ENCODE measurements at places on chromosomes 1 and 21.

GRCh38 chr1:165169028-165169427 is 187.5 kb downstream of the LMX1A start:
- DNase-seq = no peak

DNA sequence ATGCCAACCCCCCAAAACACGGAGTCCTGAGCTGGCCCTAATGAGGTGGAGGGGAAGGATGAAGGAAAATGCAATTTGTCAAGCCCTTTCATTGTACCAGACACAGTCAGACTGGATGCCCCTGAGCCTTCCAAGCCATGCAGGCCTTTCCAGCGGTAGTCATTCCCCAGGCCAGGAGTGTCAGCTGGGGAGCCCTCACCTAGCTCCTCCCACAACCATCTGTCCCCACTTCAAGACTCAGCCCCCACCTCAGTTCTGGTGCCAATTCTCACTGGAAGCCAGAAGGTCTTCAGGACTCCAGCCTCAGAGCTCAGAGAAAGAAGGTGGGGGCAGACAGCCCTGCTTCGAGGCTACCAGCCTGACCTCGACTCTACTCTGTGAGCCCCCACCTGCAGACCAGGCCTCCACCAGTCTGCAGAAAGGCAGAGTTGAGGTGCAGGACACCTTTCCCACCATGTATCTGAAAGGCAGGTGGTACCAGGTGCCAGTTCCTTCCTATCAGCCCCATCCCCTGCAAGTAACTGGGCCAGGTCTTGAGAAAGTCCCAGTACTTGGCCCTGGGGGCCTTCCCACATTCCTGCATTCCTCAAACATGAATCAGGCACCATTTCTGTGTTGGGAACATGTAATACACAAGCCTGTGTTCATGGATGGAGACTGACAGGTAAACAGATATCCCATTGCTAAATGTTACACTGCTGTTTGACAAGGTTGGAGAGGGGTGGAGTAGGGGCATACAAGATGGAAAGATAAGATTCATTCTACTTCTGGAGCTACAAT is 180.6 kb upstream of the EDN2 start:
- peak; percentile 46 for DNase-seq

GRCh38 chr21:35026153-35026500 is 23.0 kb downstream of the RUNX1 start:
- no peak for DNase-seq

- DNase-seq = no peak
These were observed 39.7 kb downstream of the DDX20 start for GRCh38 chr1:111795401-111795800.

GRCh38 chr1:16266411-16267118 is 29.6 kb upstream of the CPLANE2 start:
- DNase-seq = no peak

DNA sequence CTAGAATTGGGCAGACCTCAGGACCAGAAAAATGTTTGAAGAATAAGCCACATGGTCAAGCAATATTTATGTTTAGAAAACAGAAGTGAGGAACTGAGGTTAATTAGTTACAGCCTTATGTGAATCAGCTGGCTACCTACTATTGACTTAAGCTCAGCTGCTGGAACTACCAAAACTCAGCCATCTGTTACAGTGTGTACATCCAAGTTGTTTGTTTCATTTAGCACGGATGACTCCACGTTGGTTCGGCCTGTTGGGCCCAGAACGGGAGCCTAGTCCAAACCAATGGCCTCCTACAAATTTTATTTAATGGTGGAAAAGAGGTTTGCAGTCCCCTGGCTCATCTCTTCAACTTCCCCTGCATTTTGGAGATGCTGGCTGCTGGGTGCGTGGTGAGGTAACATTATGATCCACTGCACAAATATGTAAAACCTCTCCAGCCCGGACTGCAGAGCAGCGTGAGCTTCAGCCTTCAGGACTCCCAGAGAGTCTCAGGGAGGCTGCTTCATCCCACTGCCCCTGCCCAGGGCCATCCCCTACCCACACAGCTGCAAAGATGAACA is 143.4 kb downstream of the ZZZ3 start:
- peak; percentile 75 for DNase-seq

DNA sequence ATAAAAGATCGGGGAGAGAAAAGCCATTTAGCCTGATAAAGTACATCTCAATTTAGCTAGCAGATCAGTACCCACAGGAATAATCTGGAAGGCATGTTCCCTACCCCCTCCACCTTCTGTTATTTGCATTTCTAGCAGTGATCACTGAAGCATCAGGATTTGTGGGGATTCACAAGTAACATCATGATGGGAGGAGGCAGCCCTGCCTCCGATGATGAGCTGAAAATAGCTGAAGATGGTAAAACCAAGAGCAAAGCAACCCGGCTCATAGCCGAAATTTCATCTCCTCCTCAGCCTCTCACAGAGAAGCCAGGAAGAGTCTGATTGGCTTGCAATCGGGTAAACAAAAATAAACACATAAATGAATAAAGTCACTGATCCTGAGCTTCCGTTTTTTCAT is 2.4 kb downstream of the CCSAP start:
- no peak for DNase-seq

GRCh38 chr1:191953526-191953925 is 204.7 kb upstream of the RGS18 start:
- DNase-seq = no peak

- DNase-seq = no peak
These were observed 4.8 kb downstream of the S100A16 start for GRCh38 chr1:153608089-153608682.

DNA sequence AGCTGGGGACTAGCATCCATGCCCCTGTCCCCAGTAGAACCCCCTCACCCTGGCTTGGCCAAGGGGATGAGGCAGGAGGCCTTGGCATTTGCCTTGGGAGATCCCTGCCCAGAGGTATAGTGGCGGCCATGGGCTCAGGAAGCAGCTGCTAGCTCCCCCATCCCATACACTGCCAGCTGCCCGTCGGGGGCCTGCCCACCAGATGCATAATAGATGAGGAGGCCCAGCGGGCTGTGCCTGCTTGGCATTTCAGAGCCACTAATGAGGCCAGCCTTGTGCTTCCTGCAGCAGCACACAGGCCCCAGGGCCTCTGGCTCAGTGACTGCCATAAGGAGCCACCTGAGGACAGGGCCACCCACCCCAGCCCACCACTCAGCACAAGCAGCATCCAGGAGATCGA is 23.6 kb downstream of the RAP1GAP start:
- DNase-seq = no peak

- DNase-seq = no peak
These were observed 28.2 kb upstream of the PPP1R15B start for GRCh38 chr1:204439621-204440375.

GRCh38 chr1:219716611-219717114 is 103.8 kb upstream of the ZC3H11B start:
- no peak for DNase-seq

GRCh38 chr21:40128891-40129290 is 261.7 kb downstream of the PCP4 start:
- DNase-seq = no peak

DNA sequence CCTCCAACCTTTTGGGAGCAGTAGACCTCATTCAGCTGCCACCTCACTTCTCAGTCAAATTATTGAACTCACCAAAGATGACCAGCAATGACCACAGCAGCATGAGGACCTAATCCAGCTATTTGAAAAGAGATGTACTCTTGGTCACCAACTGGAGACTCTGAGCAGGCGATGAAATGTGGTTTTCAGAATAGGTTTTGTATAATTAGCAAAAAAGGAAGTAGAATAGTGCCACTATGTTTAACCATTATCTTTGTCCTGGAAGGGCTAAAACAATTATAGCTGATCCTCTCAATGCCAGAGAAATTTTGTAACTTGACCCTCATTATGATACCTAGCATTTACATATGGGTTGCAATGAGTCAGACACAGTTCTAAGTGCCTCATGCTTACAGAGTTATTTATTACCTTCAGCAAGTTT is at the start of gene FCRL2:
Gene FCRL2, minus strand, starts transcription at position 162 of the 421 bp plus-strand sequence. Its CDS starts 59 bp downstream, at position 103.
- DNase-seq = no peak

DNA sequence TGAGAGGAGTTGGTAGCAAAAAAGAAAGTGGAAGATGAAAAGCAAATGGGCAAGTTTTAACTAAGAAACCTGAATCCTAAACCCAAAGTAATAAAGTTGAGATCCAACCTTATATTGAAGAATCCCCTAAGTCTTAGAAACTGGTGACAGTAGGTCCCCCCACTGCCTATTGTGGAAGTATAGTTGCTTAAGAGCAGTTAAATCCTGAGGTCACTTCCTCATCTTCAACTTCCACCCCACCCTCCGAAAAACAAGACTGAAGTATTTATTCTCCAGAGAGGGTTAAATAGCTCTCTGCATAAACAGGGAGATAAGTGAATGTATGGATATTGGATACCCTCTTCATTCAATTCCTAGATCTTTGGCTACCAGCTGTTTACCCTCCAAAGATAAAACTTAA is 3.3 kb upstream of the DSTYK start:
- no peak for DNase-seq

GRCh38 chr1:22115286-22115685 is 27.6 kb downstream of the WNT4 start:
- no peak for DNase-seq

GRCh38 chr21:38505654-38506523 is 7.6 kb upstream of the ERG start:
- peak; percentile 63 for DNase-seq
